ENCODE measurements at places on chromosomes 3 and 15.

GRCh38 chr3:119524931-119525662, 26.8 kb downstream of the TIMMDC1 start:
- peak; percentile 15 for DNase-seq

GRCh38 chr3:43366481-43366880, 80.1 kb downstream of the SNRK start:
- DNase-seq = no peak

GRCh38 chr3:49161808-49162530, 4.2 kb downstream of the CCDC71 start:
- no peak for DNase-seq

DNA sequence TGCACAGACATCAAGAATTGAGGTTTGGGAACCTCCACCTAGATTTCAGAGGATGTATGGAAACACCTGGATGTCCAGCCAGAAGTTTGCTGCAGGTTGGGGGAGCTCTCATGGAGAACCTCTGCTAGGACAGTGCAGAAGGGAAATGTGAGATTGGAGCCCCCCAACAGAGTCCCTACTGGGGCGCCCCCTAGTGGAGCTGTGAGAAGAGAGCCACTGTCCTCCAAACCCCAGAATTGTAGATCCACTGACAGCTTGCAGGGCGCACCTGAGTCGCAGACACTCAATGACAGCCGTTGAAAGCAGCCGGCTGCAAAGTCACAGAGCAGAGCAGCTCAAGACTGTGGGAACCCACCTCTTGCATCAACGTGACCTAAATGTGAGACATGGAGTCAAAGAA, 34.6 kb upstream of the EPHA6 start:
- no peak for DNase-seq

- peak; percentile 15 for DNase-seq
Observed at GRCh38 chr3:59133311-59133710, 83.5 kb upstream of the CFAP20DC start.

DNA sequence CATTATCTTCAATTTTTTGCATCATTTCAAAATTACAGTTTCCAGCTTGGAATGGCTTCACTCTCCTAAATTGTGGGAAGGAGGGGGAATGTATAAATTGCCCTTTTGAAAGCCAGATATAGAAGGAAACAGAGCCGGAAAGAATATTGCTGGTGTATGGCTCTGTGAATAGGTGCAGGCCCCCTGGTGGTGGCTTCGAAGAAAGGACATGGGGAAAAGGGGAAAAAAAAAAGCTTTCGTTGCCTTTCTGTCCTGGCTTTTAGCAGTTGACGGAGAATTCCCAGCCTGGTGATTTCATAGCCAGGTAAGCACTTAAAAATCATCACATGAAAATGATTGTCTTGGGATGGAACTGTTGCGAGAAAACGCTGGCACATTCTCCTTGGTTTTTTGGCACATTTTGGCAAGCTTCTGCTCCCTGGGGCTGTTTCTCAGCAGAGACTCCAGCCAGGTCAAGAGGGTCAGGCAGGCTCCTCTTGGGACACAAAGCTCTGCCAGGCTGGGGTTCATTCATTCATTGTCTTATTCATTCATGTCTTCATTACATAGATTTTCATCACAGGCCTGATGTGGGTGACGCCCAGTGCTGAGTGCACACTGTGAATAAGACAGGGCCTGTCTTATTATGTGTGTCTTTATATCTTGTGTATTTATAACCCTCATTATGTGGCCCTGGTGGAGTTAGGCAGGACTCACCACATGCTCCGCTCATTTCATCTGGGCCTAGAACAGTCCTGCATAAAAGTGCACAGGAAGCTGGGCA, 300.0 kb upstream of the TPM1 start:
- DNase-seq = peak; percentile 92
